Activated CD8-positive, alpha-beta memory T cell treated with anti-CD3 and anti-CD28 coated beads for 4 hours (primary cell): ENCODE measurements at places on chromosomes 6 and 20.

DNA sequence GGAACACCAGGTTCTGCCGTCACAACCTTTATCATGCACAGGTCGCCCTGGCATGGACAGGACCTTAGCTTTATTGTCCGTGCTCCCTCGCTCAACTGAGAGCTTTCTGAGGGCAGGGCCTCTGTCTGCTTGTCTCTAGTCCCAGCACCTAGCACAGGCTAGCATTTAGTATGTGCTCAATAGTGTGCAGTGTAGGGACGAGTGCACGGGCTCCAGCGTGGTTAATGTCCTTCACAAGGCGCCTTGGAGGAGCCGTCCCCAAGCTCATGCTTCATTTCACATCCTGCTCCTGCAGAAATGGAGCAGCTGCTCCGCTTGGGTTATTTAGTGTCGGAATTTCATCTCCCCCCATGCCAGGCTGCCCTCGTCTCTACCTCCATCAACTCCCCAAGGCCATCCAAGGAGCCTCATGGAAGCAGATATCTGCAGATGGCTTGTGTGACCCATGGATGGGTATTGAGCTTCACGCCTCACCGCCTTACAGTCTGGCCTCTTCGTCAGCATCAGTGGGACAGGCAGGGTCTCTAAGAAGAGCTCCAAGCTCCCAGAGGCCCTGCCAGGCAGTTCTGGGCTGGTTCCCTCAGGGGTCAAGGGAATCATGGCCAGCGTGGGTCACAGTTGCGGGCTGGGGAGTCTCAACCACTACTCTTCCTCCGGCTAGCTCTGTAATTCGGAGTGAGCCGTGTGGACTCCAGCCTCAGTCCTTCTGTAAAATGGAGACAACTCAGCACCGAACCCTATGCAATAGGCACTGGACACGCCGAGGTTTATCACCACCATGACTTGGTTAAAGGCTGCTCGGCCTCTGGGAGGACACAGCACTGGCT is 60.8 kb upstream of the APCDD1L start:
- DNase-seq = no peak

- no peak for DNase-seq
Measured at GRCh38 chr20:51132279-51132678, 109.4 kb upstream of the KCNG1 start.

DNA sequence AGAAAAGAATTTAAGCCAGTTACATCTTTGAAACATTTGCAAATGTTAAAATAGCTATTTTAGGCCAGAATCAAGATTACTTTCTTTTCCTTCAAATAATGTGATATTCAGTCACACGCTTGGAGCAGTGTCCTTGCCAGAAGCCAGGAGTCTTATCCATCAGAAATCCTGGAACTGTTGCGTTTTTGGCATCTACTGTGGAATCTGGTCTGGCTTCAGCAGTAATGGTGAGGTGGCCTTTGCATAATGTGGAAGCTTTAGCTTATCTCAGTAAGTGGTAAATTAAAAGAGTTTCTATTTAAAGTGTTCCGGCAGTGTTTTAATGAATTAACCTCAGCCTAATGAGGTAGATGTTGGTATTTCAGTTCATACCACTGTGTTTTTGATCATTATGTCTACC is 97.6 kb downstream of the FIG4 start:
- DNase-seq = no peak

- no peak for DNase-seq
Measured at GRCh38 chr20:58039274-58040092, 189.0 kb downstream of the ANKRD60 start.

DNA sequence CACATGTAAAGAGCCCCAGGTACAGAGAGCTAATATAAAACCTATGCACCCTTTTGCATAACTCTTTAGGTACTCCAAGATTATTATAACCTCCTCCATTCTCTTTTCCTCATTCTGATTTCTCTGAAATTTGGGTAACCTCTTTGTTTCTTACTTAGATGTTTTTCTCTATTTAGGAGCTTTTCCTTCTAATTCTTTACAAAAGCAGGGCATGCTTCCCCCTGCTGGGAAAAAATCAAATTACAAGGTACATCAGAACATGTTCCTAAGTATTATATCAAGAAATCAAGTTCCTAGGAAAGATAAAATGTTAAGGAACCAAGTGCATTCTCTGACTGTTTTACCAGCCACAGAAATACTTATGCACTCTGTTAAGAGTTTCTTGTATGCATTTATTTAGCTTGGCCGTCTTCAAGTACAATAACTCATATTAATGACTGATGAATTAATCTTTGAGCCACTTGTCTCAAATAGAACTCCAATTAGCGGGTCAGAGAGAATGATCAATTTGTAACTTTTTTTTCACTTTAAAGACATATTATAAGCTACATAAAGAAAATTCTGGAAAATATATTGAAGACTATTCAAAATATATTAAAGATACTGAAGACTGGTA is 2.1 kb downstream of the KHDRBS2 start:
- no peak for DNase-seq
